ENCODE measurements at places on chromosomes 6 and 20.

DNA sequence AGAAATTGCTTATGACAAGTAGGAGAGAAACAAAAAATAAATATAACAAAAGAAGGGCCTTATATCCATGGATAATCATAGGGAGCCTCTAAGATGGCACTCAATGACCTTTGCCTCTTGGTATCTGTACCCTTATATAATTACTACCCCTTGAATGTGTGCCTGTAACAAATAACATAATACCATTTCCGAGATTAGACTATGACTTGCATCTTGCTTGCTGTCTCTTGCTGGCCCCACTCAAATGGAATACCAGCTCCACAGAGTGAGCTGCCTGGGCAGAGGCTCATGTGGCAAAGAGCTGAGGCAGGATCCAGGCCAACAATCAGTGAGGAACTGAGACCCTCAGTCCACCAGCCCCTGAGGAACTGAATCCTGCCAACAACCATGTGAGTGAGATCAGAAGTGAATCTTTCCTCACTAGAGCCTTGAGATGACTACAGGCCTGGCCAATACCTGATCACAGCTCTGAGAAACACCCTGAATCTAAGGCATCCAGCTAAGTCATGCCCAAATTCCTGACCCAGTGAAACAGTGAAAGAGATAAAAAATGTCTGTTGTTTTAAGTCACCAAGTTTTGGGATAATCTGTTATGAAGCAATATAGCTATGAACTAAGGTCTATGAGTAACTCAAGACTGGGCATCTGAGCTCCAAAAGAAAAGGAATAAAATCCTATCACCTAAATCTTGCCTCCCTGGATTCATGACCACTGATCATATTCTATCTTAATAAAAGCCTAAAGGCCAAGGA lies 5.5 kb downstream of the KATNA1 start:
- DNase-seq, result no peak

DNA sequence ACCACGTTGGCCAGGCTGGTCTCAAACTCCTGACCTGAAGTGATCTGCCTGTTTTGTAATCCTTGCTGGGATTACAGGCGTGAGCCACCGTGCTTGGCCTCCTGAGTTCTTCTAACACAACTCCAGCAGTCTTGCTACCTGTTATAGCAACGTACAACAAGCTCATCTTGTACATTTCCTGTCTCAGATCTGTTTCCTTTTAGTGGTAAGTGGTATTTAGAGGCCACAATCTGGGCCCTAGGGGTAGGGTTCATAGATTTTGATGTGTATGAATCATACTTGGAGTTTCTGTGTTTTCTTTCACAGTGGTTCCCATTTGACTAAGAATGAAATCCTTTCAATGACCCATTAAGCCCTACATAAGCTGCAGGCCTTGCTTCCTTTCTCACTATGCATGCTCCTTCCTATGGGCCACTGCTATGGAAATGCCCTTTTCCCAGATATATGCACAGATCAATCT lies 27.1 kb upstream of the SYNCRIP start:
- DNase-seq, result no peak

DNA sequence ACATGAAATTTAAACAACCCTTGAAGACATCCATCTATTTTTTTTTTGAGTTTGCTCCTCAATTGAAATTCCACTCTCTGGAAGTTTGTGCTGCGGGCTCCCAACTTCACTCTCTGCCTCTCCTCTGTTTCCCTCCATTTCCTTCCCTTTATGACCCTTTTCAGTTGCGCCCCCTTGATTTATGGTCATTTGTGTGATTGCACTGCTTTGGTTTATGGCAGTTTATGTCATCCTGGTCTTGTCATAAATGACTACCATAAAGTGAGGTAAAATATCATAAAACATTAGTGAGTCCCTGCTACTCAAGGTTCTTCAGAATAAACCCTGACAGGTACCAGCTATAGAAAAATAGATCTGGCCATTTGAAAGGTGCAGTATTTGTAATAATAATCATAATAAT lies 348.3 kb upstream of the ZFP64 start:
- DNase-seq, result no peak

DNA sequence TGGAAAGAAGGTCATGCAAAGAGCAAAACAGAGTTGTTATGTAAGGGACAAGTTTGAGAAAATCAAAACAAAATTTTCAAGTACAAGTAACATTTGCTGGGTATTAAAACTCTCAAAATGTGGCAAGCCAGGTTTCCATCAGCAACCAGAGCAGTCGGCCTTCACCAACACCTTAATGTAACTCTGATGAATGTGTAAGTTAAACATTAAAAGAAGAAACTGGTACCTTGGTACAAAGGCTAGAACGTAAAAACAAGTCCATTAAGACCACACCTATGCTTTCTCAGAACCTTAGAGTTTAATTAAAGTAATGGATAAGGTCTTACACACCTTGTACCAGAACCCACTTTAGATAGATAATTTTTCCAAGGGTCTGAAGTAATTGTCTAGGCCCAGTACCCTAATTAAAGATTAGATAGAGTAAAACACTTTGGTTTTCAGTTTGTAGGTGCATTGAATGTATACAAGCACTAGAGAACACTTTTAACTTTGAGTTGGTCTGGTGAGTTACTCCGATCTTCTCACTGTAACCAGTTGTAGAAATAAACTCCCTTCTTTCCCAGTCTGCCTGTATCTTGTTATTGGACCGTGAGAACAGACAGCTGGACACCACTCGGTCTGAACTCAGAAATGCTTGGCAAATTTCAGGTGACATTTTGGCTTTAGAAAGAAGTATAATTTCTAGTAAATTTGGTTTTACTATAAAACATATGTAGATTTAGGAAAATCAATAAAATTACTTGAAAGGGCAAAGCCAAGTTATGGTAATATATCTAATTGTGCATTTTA lies 319.4 kb downstream of the HTR1B start:
- DNase-seq, result no peak

DNA sequence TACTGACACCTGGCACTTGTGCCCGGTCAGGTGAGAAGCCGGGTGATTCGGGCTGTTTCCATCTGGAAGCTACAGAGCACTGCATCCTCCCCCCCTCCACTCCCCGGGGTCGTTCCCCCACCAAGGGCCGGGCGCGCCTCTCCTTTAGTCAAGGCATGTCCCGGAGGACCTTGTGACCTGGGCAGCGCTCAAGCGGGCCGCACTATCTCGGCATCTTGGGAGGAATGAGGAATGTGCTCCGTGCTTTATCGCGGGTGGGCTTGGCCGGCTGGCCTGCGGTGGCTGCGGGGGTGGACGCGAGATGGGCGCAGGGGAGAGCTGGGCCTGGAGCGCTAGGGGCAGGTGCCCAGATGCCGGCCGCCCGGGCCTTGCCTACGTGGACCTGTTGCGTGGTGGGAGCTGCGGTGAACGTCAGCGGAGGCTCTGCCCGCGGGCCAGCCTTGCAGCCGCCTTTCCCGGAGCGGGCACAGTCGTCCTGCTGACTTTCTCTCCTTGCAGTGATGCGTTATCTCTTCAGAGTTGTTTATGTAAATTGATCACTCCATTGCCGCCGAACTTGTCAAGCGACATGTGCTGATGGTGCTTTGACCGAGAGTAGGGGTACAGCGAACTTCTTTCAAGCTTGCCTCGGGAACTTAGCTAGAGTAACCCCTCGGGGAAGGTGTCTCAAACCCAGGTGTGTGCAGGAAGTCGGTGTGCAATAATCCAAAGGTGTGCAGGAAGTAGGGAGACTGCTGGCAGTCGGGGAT lies 1.1 kb downstream of the LRRC1 start:
- DNase-seq, result no peak

- DNase-seq, result no peak
Measured at GRCh38 chr6:96075826-96076225, 60.1 kb downstream of the FUT9 start.

DNA sequence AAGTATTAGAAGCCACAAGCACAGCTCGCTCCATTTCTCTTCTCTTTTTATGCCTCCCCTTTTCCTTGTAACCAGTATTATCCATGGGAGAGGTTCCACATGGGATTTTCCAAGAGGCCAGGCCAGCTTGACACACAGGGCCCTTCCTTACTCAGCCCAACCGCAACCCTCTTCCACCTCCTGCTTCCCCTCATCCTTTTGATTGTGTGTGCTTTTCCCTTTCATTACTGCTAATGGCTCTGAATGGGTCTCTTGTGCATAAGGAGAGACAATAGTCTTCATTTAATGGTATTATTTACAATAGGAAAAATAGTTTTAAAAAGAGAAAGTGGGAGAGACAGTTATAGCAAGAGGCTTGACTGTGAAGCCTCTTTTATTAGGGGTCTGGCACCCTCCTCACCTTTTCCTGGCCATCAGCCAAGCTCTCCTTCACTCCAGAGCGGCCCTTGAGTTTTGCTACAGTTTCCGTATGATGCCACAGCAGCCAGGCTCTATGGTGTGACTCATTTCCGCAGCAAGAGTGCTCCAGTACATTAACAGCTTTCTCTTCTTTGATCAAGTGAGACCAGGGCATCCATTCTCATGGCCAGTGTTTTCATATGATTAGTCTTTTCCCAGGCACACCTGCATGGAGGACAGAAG lies 579.5 kb downstream of the TFAP2B start:
- no peak for DNase-seq

DNA sequence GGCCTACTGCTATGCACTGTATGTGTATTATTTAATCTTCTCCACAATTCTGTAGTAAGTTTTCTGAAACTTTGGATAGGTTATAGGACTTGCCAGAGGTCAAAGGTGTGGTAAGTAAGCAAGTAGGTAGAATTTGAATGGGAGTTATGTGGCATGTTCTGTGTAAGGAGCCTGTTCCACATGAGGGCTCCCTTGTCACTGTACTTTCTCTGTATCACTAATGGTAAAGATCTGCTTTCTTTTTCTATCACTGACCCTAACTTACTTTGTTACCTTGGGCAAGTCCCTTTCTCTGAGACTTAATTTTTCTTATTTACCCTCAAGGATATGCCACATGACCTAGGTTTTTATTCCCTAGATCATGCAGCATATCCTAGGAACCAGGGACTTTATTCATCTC lies 50.3 kb downstream of the EIF2S2 start:
- DNase-seq, result no peak

DNA sequence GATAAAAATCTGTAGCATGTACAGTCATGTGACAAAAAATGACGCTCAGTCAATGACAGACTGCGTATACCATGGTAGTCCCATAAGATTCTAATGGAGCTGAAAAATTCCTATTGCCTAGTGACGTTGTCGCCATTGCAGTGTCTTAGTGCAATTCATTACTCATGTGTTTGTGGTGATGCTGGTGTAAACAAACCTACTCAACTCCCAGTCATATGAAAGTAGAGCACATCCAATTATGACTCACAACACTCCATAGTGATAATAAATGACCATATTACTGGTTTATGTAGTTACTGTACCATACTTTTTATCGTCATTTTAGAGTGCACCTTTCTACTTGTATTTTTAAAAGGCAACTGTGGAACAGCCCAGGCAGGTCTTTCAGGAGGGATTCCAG lies 45.0 kb downstream of the TFAP2A start:
- no peak for DNase-seq

DNA sequence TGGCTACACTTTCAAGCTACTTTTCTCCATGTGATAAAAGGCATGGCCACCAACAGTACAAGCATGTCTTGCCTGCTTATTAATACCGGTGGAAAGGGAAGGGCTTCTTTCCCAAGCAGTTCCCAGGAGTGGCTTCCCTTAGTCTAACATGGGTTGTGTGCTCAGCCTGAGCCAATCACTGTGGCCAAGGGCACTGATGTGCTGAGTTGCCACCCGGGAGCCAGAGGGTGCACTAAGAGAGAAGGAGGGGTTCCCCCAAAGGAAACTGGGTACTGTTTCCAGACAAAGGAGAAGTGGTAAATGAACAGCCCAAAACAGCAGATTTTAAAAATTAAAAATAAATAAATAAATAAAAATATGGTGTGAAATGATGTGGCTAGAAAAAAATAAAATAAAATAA lies 68.5 kb downstream of the BANF2 start:
- no peak for DNase-seq

DNA sequence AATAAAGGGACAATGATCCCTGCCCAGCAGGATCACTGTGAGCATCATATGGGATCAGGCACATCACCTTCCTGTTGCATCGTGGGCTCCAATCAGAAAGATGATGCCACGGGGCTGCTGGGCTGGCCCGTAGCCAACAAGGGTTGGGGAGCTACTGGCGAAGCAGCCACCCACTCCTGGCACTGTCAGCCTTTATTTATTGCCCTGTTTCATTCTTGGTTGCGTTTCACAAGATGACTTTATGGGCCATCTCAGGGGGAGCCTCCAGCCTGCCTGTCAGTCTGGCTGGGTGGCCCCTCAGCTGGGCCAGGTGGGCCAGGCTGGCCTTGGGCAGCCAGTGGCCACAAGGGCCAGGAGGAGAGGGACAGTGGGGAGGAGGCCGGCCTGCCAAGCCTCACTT lies 17.3 kb downstream of the VSTM2L start:
- DNase-seq, result no peak

DNA sequence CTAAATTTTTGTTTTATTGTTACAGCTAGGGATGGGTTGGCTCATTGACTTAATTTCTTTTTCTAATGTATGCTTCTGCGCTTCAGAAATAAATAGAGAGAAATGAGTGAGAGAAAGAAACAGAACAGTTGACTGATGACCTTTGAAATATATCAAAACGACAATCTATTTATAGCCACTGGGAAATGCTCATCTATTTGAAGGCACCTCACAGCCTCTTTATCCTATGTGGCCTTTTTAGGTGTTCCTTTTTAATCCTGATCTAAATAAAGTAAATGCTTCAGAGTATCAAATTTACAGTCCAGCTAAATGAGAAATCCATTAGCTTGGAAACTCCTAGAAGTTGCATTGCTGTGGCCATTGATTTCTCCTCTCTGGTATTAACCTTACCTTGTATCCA lies 943.5 kb upstream of the CITED2 start:
- DNase-seq, result no peak

DNA sequence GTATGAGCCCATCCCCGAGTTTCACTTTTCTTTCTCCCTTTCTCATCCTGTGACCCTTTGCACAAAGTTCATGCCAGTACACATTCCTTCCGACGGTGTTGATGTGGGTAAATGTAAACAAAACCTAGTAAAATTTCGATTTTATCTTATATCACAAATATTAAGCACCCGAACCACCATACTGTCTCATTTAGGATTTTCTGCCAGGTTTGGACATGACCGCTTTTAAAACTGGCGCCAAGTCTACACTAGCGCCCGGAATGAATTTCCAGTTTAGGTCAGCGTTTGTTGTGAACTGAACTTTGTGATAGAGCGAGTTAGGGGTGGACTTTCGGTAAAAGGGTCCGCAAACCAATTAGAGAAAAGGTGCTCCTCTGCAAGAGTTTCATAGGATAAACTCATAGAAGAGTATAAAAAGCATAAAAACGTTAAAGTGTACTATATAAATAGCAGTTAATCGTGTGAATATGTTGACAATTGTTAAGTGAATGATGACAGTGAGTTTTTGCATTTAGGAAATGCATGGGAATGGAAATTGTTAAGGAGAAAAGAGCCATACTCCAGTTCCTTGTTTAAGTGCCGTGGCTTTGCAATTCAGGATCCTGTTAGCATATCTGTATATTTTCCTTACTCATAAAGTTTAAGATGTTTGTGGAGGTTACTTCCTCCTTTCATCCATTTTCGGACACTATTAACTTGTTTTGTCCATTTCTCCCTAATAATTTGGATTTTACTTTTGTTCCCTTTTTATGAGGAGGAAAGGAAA lies 937 bp downstream of the AKAP7 start:
- no peak for DNase-seq
